Right hindlimb (tissue), 1 donor: ENCODE measurements at places on chromosomes 16 and 17.
A peak's percentile ranks its signal among the peaks of the same experiment; 100 is the strongest.

DNA sequence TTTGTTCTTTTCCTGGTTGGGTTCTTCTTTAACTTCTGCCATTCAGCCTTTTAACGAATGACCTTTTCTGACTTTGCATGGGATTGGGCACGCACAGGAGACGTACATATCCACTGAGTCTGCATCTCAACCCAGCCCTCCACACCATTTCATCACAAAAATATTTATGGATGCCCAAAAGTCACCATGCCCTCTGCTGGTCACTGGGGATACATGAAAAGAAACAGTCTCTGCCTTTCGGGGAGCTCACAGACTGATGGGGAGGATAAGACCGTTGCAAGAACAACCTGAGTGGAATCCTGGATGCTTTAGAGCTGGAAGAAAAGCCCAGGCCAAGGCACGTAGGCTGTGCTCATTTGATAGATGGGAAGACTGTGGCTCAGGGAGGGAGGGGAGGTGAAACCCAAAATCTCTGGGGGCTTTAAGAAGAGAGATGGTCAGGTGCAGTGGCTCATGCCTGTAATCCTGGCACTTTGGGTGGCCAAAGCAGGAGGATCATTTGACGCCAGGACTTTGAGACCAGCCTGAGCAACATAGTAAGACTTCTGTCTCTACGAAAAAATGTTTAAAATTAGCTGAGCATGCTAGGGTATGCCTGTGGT is 7.9 kb upstream of the MT2A start:
- no peak for DNase-seq

- DNase-seq: peak; percentile 74
Observed at GRCh38 chr16:87847785-87848675, 21.3 kb downstream of the SLC7A5 start.

DNA sequence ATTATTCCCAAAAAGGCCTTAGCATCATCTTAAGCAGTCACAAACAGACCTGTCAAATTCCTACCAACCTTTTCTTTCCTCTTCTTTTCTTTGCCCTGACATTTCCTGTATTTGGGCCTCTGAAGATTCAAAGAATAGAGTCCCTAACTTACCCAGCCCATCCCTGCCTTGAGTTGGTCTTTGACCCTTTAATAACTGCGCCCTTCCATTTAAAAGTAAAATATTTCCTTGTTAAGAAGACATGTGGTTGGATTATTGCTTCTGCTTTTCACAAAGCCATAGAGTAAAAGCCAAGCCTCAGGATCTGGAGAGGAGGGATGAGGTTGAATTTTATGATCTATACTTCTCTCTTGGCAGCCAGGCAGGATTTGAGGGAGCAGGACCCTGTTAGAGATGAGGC is 13.2 kb upstream of the CCL23 start:
- no peak for DNase-seq

DNA sequence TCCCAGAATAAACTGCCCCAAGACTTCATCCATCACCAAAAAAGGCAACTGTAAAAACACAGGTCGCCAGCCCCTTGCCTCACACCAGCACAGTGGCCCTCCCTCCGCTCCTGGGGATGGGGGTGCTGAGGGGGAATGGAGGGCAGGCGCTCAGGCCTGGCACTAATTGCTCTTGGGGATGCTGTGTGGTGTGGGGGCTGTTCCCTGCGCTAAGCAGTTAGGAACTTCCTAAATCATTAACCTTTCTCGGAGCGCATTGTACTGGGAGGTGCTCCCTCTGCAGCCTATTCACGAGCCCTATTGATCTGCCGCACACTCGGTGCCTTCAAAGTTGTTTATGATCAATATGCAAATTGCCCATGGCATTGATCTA is 199.9 kb downstream of the ZFHX3 start:
- DNase-seq: no peak

DNA sequence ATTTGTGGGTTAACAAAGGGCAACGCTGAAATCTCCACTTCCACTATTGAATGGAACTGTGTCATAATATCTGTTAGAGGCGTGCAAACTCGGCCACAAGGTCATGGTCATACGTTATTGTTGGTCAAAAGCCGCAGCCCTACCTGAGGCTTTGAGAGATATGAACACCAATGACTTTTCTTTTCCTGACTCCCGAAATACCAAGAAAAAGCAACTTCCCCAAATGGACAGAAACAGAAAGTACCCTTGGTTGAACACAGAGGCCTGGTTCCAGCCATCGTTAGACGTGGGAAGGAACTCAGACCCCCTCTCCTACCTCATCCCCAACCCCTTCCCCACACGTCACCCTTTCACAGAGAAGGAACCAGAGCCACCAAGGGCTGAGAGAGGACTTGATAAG is 1.4 kb upstream of the PIK3R5 start:
- no peak for DNase-seq

GRCh38 chr16:81786321-81786720 is 7.2 kb downstream of the PLCG2 start:
- no peak for DNase-seq

DNA sequence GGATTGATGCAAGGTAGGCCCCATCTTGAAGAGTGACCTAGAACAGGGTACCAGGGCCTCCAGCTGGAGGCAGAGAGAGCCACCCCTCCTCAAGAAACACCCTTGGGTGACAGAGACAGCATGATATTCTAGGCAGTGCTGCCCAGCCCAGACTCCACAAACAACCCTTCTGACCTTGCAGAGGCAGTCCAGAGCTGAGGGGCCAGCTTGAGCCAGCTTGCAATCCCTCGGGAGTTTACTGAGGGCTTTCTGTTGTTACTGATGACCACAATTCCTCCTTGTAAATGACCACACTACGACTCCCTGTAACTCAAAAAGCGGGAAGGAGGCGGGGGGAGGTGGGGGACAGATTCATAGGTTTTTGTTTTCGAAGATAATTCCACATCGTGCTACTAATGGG is 18.6 kb upstream of the MNT start:
- DNase-seq: peak; percentile 19

GRCh38 chr16:5461141-5461540 is 363.5 kb upstream of the EEF2KMT start:
- no peak for DNase-seq

- no peak for DNase-seq
Observed at GRCh38 chr17:13837417-13837816, 231.9 kb upstream of the COX10 start.

DNA sequence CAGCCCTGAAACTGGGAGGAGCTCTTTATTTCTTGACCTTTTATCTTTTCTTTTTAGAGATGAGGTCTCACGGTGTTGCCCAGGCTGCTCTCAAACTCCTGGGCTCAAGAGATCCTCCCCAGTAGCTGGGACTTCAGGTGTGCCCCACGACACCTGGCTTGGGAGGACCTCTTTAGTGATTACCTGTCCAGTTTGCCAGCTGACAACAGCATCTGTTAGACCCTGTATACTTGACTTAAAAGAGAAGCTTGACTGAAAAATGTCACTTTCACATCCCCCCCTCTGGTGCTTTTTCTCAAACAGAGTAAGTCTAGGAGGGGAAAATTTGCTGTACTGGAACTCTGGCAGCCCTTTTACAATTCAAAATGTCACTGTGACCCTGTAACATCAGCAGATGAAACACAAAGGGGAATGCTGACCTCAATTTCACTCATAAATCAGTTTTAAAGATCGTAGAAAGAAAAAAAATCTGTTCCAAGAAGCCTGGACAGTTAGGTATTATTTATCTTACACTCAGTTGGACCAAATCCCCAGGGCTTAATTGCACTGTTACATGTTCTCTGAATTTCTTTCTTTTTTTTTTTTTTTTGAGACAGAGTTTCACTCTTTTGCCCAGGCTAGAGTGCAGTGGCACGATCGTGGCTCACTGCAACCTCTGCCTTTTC is 1.8 kb upstream of the ERN1 start:
- no peak for DNase-seq

DNA sequence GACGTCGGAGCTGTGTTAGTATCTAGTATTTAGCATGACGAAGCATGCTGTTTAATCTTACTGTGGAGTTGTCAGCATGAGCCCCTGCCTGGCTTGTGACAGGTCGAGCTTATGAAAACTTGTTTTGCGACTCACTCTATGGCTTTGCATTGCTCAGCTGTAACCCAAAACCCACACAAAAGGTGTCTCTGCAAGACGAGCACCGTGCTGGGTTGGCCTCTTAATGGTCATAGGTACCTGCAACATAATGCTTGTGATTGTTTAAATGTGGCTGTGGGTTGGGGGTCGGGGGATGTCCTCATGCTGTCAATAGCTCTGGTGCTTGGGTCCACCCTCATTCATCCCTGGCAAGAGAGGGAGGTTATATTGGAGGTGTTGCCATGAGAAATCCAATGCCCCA is 5.4 kb downstream of the NTN1 start:
- no peak for DNase-seq

- no peak for DNase-seq
Observed at GRCh38 chr17:33944826-33945225, 310.3 kb upstream of the CCL2 start.

GRCh38 chr16:78903843-78904242 is 696.7 kb downstream of the MAF start:
- no peak for DNase-seq

GRCh38 chr16:22232277-22233036 is 26.4 kb downstream of the EEF2K start:
- DNase-seq: no peak

GRCh38 chr17:78710607-78711006 is 71.5 kb downstream of the CYTH1 start:
- DNase-seq: no peak

GRCh38 chr17:17874478-17874877 is 37.7 kb upstream of the SREBF1 start:
- DNase-seq: peak; percentile 69

DNA sequence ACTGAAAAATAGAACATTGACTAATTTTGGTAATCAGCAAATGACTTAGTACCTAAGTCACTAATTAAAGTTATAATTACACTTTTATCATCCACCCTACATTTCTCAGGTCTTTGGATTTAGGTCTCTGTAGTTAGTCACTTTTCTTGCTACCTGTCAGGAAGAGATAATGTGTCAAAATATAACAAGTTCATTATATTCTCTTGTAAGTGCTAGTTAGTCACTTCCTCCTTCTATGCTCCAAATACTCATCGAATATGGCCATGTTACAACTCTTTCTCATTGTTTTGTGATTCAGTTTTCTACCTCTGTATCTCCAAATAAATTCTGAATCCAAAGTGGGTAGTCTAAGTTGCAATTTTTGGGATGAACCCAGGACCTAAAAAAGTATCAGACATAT is 163.5 kb upstream of the KIF2B start:
- no peak for DNase-seq

DNA sequence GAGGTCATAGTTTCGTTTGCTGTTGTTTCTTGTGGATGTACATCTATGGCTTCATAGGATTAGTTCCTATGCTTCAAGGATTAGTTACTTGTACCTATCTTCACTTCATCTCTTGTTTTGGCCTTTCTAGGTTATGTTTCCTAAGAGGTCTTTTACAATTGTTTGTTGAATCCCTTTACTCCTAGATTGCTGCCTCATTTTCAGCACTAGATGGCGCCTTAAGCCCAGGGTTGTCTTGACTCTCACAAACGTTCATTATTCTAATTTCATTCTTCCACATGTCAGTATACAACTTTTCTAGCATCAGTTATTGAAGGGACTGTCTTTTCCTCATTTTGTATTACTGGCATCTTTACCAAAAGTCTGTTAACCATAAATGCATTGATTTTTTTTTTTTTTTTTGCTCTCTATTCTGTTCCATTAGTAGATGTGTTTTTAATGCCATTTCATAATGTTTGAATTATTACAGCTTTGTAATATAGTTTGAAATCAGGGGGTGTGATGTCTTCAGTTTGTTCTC is 45.0 kb upstream of the NACA2 start:
- DNase-seq: peak; percentile 25

DNA sequence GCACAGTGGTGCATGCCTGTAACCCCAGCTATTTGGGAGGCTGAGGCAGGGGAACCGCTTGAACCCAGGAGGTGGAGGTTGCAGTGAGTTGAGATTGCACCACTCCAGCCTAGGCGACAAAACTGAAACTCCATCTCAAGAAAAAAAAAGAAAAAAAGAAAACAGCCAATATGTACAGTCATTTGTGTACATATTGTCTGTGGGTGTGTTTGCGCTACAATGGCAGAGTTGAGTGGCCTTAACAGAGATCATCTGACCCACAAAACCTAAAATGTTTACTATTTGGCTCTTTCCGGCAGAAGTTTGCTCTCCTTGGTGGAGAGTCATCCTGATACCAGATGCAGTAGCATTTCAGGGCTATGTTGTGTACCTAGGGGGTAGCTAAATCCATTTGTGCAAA is 57.9 kb downstream of the ARSG start:
- no peak for DNase-seq

- no peak for DNase-seq
Observed at GRCh38 chr16:31186930-31187807, 7.2 kb downstream of the FUS start.

- DNase-seq: no peak
Observed at GRCh38 chr17:65509032-65509431, 52.4 kb downstream of the AXIN2 start.

DNA sequence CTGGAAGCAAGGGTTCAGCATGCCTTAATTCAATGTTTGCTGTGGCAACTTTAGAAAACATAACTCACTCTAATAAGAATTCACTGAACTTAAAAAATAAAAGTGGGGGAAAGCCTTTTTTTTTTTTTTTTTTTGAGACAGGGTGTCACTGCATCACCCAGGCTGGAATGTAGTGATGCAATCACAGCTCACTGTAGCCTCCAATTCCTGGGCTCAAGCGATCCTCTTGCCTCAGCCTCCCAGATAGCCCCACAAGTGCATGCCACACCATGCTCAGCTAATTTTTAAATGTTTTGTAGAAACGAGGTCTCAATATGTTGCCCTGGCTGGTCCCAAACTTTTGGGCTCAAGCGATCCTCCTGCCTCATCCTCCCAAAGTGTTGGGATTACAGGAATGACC is 243.9 kb downstream of the PARN start:
- DNase-seq: no peak

DNA sequence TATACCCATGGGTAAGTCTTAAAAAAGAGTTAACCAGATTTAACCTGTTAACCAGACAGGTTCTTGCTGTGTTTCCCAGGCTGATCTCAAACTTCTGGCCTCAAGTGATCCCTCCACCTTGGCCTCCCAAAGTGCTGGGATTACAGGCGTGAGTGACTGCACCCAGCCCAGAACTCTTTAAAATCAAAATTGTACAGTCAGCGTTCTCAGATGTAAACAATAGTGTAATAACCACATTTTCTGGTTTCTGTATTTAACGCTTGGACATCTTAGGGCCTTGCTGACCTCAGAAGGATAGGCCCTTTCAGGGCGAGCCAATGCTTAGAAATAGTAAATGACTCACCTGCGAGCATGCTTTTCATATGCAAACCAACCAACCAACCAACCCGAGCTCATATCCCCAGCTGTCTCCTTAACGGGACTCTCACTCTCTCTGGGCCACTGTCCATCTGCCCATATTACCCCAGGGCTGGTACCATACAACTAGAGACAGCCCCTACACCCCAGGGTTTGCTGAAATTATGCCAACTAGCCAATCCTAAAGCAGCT is 415.0 kb upstream of the XYLT1 start:
- no peak for DNase-seq

DNA sequence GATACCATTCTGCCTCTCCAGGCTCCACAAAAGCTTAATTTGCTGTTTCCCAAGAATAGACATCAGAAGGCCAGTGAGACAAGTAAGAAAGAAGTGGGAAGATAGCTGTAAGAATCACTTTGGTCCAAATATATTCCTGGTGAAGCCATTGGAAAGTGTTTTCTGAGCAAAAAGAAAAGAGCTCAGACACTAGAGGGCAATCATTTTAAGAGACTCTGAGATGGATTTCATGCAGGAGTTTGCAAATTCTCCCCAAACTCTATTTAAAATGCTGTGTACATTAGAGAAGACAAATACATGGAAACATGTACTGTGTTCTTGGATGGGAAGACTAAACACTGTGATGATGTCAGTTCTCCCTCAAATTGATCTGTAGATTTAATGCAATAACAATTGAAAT is 8.0 kb upstream of the SLC6A2 start:
- DNase-seq: no peak
